ENCODE measurements at places on chromosomes 2 and 18. TPM values are rescaled to one million over a fixed set of nuclear protein-coding genes. Genes with fewer than 3 reads are reported as not detected.

CFAP53 gene
- total RNA-seq = 0.16 TPM

RRM2 gene
- total RNA-seq = 2.1 TPM

LRP2 gene
- 0.05 TPM for total RNA-seq

TMEM17 gene
- total RNA-seq = 2.2 TPM

EFR3B gene
- 8.7 TPM for total RNA-seq

PIAS2 gene
- 33.2 TPM for total RNA-seq

SERPINB11 gene
- total RNA-seq = not detected

MC2R gene
- not detected for total RNA-seq

PMAIP1 gene
- total RNA-seq = 0.58 TPM

MAL gene
- total RNA-seq = 4.4 TPM

MITD1 gene
- 16.0 TPM for total RNA-seq

ALPI gene
- not detected for total RNA-seq

VAMP8 gene
- total RNA-seq = 15.5 TPM

CAD gene
- total RNA-seq = 7.7 TPM

RAX gene
- total RNA-seq = not detected

GCG gene
- total RNA-seq = not detected

YWHAQ gene
- 178 TPM for total RNA-seq

SALL3 gene
- total RNA-seq = 0.36 TPM

LYG1 gene
- total RNA-seq = 0.58 TPM

POTEE gene
- total RNA-seq = not detected

REG3A gene
- not detected for total RNA-seq

APCDD1 gene
- total RNA-seq = 38.0 TPM

INO80B gene
- total RNA-seq = 19.3 TPM

DSG4 gene
- not detected for total RNA-seq

KCNF1 gene
- 0.30 TPM for total RNA-seq

SPTBN1 gene
- total RNA-seq = 484 TPM

ALLC gene
- not detected for total RNA-seq

ABCG8 gene
- total RNA-seq = not detected

ZNF385B gene
- total RNA-seq = 0.14 TPM

GAREM1 gene
- 8.6 TPM for total RNA-seq

HOXD9 gene
- total RNA-seq = 0.16 TPM

SKA1 gene
- 0.44 TPM for total RNA-seq

CAPN14 gene
- 0.27 TPM for total RNA-seq

UPP2 gene
- not detected for total RNA-seq

SGO2 gene
- 1.6 TPM for total RNA-seq

POTEC gene
- total RNA-seq = not detected

SNORC gene
- total RNA-seq = 1.0 TPM

ARID5A gene
- total RNA-seq = 17.3 TPM

UGT1A4 gene
- not detected for total RNA-seq

LYPD6B gene
- total RNA-seq = not detected

IL1A gene
- total RNA-seq = not detected

Measured in left ventricle myocardium inferior (tissue), 1 donor.